ENCODE measurements at places on chromosomes 1 and 21. TPM values are rescaled to one million over a fixed set of nuclear protein-coding genes. Genes with fewer than 3 reads are reported as not detected.

KRTAP13-2 gene
- total RNA-seq, result not detected

MYOM3 gene
- total RNA-seq, result not detected

OR14K1 gene
- not detected for total RNA-seq

PLCH2 gene
- total RNA-seq, result 0.16 TPM

OR10J1 gene
- total RNA-seq, result not detected

FAM43B gene
- under 0.01 TPM for total RNA-seq

MFAP2 gene
- 16.1 TPM for total RNA-seq

SPRR5 gene
- not detected for total RNA-seq

PGLYRP3 gene
- not detected for total RNA-seq

S100A5 gene
- total RNA-seq, result 0.77 TPM

TAL1 gene
- not detected for total RNA-seq

PADI4 gene
- total RNA-seq, result not detected

SFN gene
- total RNA-seq, result 1.8 TPM

C1orf141 gene
- total RNA-seq, result not detected

SLC44A3 gene
- total RNA-seq, result 1.7 TPM

DIPK1A gene
- 5.0 TPM for total RNA-seq

MPL gene
- total RNA-seq, result not detected

SPATA21 gene
- not detected for total RNA-seq

CRYBG2 gene
- total RNA-seq, result under 0.01 TPM

GCSAML gene
- not detected for total RNA-seq

SYT6 gene
- total RNA-seq, result not detected

ADAMTSL4 gene
- 16.7 TPM for total RNA-seq

S100A2 gene
- total RNA-seq, result 3.8 TPM

LDLRAD1 gene
- not detected for total RNA-seq

NCAM2 gene
- 3.9 TPM for total RNA-seq

SLFNL1 gene
- 0.60 TPM for total RNA-seq

CCDC181 gene
- 0.34 TPM for total RNA-seq

CHI3L1 gene
- 1.1 TPM for total RNA-seq

F5 gene
- total RNA-seq, result not detected

CHODL gene
- total RNA-seq, result 0.16 TPM

RIMKLA gene
- under 0.01 TPM for total RNA-seq

MRPL20 gene
- 86.0 TPM for total RNA-seq

OR10Z1 gene
- not detected for total RNA-seq

SGIP1 gene
- total RNA-seq, result 20.3 TPM

OR2L3 gene
- total RNA-seq, result not detected

RNU1-3 gene
- 10,807 TPM for total RNA-seq

P3H1 gene
- total RNA-seq, result 66.6 TPM

IFNLR1 gene
- total RNA-seq, result not detected

CYP4A22 gene
- not detected for total RNA-seq

ARHGEF19 gene
- total RNA-seq, result 2.0 TPM

GUCA2A gene
- not detected for total RNA-seq

GNG12 gene
- total RNA-seq, result 73.2 TPM

TPTE gene
- total RNA-seq, result not detected

SLAMF9 gene
- total RNA-seq, result not detected

RIPPLY3 gene
- not detected for total RNA-seq

LRRC39 gene
- total RNA-seq, result 0.16 TPM

TMEM50B gene
- total RNA-seq, result 25.1 TPM
